Epithelial cell of proximal tubule (primary cell): ENCODE measurements at places on chromosomes 5 and 9. TPM values are rescaled to one million over a fixed set of nuclear protein-coding genes. Genes with fewer than 3 reads are reported as not detected.

GRCh38 chr5:166979307-166979895 is 1312.0 kb upstream of the WWC1 start:
- no peak for DNase-seq

SLC46A2 gene
- total RNA-seq = not detected in 2 replicates

- DNase-seq = no peak
Observed at GRCh38 chr9:113978725-113979342, 99.3 kb downstream of the AMBP start.

CTXN3 gene
- total RNA-seq = not detected in 2 replicates

GRCh38 chr9:107502464-107502863 is 12.9 kb upstream of the KLF4 start:
- no peak for DNase-seq

DBN1 gene
- 430 and 471 TPM in 2 replicates for total RNA-seq

PPP2R2B gene
- total RNA-seq = 1.1 and 3.9 TPM in 2 replicates

PCDHGA9 gene
- 1.1 and 1.9 TPM in 2 replicates for total RNA-seq

DDX4 gene
- not detected in 2 replicates for total RNA-seq

DNA sequence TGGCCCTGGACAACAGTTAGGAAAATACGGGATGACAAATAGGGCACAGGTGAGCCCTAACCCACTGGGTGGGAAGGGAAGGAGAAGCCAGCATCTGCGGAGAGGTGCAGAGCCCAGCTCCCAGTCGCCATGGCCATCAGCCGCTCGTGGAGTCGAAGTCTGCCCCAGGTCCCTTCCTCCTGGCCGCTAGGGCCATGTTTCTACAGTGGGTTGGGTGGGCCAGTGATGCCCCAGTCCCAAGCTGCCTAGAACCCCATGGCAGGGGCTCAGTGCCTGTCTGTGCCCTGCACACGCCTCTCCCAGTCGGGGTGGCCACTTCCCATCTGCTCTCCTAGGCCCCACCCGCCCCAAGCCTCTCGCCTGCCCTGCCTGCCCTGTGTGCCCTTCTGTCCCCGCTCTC is 34.8 kb downstream of the OLFM1 start:
- no peak for DNase-seq

DNA sequence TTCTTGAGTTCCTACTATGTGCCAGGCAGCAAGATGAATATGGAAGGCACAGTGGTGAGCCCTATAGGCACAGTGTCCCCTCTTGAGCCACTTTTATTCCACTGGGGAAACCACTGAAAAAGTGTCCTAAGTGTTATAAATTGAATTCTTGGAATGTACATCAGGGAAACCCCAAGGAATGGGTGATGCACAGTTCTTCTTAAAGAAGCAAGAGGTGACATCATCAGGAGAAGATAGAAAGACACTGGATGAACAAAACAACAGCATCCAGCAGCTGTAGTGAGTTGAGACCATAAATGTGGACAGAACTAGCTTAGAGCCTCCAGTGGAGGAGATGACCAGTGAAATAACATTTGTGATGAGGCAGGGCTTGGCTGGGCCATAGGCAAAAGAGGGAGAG is 199.2 kb upstream of the ANKRD55 start:
- no peak for DNase-seq

BAAT gene
- total RNA-seq = 0.07 TPM in 1 of 2 replicates, not detected in the other
